ENCODE measurements at places on chromosomes 3 and 15.

GRCh38 chr15:101558221-101558941 lies 68.9 kb upstream of the PCSK6 start:
- no peak for DNase-seq

DNA sequence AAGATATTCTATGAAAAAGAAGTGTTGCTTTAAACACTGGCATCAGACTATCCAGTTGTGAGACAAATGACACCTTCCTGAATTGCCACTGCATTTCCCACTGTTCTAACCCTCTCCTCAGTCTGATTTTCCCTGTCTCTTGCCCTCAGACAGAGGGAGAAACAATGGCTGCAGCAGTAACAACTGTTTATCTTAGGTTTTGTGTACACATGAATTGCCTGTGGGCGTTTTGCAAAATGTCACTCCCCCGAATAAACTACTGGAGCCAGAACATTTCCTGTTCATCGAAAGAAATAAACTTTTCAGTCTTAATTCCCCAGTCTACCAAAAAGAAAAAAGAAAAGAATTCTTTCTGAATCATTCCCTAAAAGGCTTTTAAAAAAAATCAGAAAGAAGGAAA lies 155.1 kb downstream of the MAGI1 start:
- no peak for DNase-seq

DNA sequence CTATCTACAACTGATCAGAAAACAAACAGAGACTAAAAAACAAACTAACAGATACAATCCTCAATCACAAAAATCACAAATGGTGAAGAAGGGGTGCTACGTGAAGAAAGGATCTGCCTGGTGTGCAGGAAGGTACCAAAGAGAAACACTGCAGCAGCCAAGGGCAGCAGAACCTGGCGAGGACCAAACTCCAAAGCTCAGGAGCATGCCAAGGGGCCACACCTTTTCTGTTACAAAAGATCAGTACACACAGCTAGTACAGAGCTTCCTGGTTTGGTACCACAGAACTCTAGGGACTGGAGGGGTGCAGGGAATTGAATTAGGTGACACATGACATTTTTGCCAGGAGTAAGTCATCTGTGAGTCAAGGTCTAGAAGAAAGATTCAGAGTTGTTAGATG lies 107.4 kb upstream of the GRM7 start:
- no peak for DNase-seq

- no peak for DNase-seq
Observed at GRCh38 chr3:189058071-189058470, 113.7 kb upstream of the TPRG1 start.

DNA sequence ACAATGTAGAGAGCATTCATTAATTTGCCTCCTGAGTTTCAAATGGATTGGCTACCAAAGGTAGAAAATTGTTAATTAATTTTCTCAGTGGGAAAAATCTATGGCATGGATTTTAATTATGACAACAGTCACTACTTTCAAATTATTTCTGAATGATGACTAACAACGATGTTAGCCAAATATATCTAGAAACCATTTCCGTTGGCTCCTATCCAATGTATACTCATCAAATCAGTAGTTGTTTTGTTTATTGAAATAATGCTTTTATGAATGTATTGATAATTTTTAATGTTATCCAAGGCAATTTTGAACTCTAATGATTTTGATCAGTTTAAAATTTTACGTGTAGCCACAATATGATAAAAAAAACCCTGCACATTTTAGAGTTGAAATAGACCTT lies 333.4 kb downstream of the NAALADL2 start:
- DNase-seq: no peak

- no peak for DNase-seq
Observed at GRCh38 chr3:138578961-138579574, 15.0 kb downstream of the CEP70 start.

- DNase-seq: no peak
Observed at GRCh38 chr3:59266551-59266950, 216.7 kb upstream of the CFAP20DC start.

DNA sequence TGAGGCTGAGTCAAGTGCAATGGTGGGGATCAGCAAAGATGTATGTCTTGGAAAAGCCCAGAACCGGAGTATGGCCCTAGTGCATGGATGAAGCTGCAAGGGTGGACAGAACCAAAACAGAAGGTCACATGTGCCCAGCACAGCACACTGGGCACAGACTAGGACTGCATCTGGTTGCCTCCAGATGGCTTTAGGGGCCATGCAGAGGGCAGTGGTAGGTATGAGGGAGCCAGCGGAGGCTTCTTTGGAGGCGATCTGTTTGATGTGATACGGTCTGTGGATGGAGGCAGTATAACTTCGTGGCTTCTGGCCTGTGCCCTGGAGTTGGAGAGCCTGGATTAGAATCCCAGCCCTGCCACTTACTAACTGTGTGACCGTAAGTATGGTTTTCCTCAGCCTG lies 29.4 kb downstream of the SV2B start:
- no peak for DNase-seq

DNA sequence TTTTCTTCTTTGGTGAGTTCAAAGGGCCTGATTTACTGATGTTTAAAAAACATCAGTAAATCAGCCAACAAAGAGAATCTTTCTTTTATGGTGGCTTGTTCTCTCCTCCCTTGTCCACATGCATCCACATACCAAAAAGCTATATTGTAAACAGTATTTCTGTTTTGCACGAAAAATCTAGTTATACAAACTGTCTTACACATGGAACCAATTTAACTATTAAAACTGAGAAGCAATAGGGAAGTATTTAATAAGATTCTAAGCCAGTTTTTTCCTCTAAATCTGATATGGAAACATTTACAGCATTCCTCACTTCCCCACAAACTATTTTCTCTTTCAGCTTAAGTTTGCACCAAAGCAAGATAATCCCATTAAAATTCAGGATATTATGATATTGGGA lies 110.8 kb upstream of the ICE2 start:
- DNase-seq: no peak

- no peak for DNase-seq
Observed at GRCh38 chr3:14142567-14143270, 17.9 kb downstream of the TMEM43 start.

GRCh38 chr15:63626955-63627354 lies 29.8 kb downstream of the FBXL22 start:
- no peak for DNase-seq

DNA sequence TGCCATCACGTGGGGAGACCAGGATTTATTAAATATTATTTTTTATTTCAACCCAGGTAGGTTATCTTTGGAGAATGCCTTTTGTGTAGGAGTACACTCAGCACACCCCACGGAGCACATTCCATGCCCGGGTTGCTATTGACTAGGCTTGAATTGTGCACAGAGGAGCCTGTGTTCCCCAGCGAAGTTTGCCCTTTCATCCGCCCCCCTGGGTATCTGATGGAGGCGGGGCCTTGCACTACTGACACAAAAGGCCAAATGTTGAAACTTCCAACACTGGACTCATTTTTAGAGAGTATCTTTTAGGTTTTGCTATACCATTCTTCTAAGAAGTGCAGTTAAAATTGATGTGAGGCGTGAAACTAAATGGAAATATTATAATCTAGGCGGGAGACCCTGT lies 39.3 kb upstream of the PPP4R2 start:
- DNase-seq: no peak

DNA sequence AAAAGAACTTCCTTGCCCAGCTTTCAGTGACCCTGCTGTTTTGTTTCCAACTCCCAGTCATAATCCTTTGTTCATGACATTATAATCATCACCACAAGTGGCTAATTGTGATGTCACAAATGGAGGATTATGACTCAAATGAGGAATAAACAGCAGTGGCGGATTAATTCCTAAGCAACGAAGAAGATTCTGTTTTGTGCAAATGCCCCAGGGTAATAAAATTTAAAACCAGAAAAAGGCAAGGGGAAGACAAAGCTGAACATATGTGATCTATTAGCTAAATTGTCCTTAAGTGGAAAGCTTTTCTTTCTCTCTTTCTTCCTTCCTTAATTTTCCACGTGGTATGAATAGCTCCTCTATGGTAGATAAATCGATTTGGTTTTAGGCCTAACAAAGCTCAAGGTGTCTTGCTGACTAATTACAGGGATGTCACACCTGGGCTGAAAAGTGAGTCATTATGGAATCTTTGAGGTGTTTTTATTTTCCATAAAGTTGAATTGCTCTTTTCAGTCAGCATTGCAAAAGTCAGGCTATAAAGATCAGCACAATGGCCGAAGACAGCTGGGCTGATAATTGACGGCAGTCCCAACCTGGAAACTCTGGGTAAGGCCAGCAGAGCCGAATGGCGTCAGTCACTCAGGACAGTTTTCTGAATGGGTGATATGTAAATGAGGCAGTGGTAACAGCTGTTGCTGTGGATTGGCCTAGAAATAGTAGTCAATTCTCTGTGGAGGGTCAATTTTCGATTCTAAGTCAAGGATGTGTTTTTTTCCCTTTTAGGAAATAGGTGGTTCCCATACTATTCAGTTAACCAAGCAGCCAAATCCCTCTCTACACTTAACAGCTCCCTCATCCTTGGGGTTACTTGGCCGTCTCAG lies 121.5 kb downstream of the PTPRG start:
- no peak for DNase-seq

DNA sequence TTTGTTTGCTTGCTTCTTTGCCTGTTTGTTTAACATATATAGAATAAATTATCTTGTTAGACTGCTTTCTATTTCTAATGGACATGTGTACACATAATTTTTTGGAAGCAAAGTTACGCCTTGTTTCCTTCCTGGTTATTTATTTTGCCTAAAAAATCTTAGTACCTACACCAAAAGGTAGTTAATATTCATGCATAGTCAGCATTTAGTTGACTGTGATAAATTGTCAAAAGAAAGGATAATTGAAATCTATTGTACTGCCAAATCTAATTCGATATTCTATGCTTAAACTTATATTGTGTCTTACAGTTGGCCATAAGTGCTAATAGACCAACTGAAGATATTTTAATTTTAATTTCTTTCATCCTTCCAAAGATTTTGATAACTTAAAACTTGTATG lies 233.9 kb upstream of the ARL6 start:
- DNase-seq: no peak

DNA sequence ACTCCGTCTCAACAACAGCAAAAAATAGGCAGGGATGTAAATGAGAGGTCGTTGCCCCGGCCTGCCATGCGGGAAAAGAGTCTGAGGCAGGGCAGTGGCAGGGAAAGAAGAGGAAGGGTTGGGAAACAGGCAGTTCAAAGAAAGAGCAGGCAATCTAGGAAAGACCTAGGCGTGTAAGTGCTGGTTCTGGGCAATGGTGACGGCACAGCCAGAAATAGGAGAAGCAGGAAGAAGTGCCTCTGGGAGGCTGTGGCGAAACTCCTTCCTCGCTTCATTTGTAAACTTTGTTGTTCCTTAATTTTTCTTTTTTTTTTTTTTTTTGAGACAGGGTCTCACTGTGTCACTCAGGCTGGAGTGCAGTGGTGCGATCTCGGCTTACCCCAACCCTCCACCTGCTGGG lies 4.3 kb downstream of the SLC51A start:
- no peak for DNase-seq

GRCh38 chr3:197793247-197793646 lies 2.2 kb downstream of the LRCH3 start:
- no peak for DNase-seq

DNA sequence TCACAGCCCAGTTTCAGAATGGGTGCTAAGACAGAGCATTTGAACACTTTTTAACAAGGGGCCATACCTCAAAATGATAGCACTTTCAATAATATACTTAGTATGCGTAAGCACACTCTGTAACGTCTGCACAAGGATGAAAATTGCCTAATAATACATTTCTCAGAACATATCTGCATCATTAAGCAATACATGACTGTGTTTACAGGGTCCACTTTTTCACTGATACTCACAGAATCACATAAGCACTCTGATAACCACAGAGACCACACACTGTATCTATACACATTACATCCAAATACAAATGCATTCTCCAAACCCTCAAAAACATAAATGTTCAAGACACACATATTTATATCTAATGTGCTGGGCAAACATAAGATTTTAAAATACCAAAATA lies 79.8 kb downstream of the NR1I2 start:
- no peak for DNase-seq

DNA sequence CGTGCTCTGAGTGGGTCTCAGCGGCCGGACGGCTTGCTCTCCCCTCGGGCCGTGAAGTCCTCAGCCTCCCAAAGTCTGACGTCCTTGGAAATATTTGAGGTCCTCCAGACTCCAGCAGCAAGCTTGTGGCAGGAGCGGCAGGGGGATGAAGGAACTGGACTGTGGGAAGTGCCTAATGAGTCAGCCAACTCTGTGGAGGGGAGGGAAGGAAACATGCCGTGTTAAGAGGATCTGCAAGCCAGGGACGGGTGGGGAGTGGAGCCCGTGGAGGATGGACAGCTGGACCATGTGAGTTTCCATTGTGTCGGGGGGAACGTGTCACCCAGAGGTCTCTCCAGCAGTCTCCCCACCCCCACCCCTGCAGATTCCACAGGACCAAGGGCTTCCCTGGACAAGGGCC lies 39.4 kb upstream of the IDH2 start:
- no peak for DNase-seq

GRCh38 chr3:57783186-57784088 lies 27.3 kb downstream of the SLMAP start:
- DNase-seq: no peak

DNA sequence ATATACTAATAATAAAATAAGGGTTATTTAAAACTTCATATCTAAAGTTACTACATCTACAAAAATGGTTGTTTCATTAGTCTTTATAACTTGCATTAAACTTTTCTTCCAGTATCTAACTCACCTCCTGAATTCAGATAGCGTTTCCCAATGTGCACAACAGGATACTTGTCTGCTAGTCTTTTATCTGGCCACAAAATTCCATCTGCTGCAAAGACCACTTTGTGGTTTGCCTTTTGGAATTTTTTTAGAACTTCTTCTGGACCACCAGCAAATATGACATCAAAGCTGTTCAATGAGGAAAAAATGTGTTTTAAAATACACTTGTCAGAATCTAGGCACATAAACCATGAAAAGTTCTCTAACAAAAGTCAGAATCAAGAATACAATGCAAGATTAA lies 50.8 kb downstream of the PLOD2 start:
- DNase-seq: no peak

- no peak for DNase-seq
Observed at GRCh38 chr3:106272302-106272701, 403.5 kb upstream of the CBLB start.

DNA sequence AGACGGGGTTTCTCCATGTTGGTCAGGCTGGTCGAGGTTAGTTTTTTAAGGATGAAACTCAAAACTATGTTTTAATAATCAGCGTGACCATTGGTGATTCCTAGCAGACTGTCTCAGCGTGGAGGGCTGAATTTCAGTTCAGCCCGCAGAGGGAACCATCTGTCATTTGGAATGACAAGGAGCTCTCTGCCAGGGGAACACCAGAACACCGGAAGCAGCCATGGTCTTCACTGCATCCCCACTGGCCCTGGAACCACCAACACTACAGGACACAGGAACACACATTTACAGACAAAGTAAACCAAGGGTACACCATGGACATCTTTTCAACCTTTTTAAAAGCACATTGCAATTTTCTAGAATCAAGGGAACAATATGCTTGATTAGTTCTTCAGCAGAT lies 424.7 kb downstream of the FHIT start:
- DNase-seq: no peak
